ENCODE measurements at places on chromosomes 6 and 20. TPM values are rescaled to one million over a fixed set of nuclear protein-coding genes. Genes with fewer than 3 reads are reported as not detected.

HSPA1L gene
- polyA plus RNA-seq = 3.5 TPM

NUS1 gene
- polyA plus RNA-seq = 43.0 TPM

SLC35D3 gene
- 1.1 TPM for polyA plus RNA-seq

CCHCR1 gene
- polyA plus RNA-seq = 34.3 TPM

CALHM6 gene
- 3.1 TPM for polyA plus RNA-seq

FILIP1 gene
- polyA plus RNA-seq = 20.2 TPM

MC3R gene
- not detected for polyA plus RNA-seq

NRN1 gene
- 13.0 TPM for polyA plus RNA-seq

PPP1R3G gene
- 0.98 TPM for polyA plus RNA-seq

FOXC1 gene
- polyA plus RNA-seq = 0.91 TPM

SGK2 gene
- polyA plus RNA-seq = 11.2 TPM

DNA sequence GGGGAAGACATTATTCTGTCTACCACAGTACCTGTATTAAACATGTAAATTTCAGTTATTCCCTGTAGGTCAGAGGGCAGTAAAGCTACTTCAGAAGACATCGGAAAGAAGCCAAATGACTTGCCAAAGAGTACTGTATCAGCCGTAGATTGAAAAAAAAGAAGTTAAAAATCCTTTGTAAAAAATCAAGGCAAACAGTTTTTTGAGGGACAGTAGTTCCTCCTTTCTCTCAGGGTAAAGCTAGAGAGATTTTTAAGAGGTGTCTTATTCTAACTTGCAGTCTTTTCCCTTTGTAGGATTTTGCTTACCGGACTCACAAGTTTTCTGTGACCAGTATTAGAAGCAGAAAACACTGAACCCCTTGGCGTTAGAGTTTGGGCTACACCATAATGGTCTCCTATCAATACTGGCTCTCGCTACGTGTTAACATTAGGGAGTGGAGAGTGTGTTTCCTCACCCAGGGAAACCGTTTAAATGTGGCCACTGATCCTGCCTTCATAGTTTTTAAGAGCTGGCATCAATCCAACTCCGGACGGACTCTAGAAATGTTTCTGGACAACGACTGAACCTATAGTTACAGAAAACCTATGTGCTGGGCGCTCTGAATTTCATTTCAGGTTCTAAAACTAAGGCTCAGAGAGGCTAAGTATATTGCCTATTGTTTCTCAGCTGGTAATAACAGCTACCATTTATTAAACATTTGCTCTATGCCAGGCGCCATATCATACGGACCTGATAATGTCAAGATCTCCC lies 1.3 kb upstream of the ASXL1 start:
- DNase-seq = no peak

DNA sequence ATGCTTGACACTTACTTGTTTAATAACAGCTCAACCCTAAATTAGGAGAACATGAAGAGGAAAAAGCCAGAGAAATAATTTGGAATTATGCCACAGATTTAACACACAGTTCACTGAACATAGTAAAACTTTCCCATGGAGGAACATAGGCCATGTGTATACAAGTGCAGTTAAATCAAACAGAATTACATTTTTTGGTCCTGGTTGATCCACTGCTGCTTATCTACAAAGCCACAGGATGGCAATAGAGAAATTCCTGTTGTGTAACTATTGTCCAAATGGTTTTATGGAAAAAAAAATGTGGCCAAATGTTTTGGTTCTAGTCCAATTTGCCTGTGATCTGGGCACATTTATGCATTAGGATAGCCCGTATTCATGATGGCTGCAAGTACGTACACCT lies 136.8 kb downstream of the ALDH8A1 start:
- no peak for DNase-seq

GRCh38 chr6:15341311-15342001 lies 95.6 kb downstream of the JARID2 start:
- no peak for DNase-seq

- DNase-seq = no peak
Observed at GRCh38 chr6:154732538-154733182, 556 bp upstream of the SCAF8 start.

- DNase-seq = no peak
Observed at GRCh38 chr6:24394061-24394779, 8.5 kb upstream of the MRS2 start.

DNA sequence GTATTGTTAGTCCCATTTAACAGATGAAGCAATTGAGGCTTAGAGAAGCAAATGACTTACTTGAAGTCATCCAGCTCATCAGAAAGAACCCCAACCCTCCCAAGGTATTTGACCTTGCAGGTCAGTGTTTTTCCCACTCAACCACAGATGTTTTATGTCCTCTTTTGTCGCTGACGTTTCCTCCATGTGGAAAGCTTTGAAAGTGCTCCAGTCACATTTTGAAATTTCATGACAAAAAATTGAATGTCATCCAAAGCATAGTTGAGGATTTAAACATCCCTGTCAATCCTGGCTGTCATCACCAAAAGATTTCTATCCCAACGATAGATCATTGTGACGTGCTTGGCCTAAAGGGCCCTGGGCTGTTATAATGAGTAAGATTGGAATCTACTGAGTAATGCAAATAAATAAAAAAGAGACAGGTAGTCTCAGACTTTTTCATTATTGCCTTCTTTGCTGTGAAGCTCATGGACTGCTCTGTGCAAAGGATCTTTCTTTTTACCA lies 102.7 kb downstream of the TSHZ2 start:
- no peak for DNase-seq

DNA sequence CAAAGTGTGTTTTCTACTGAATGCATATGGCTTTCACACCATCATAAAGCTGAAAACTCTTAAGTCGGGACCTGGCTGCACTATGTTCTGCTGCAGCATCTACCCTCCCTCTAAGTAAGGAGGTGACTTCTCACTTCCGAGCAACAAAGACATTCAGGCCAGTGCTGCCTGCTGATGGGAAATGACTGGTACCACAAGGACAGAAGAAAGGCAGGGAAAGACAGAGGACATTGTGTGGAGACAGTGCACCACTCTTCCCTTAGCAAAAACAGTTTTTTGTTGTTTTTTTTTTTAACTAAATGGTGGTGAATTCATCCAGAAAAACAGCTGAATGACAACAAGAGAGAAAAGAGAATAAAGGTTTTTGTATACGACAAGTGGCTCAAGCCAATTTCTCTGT lies 81.5 kb downstream of the MAP7 start:
- no peak for DNase-seq

DNA sequence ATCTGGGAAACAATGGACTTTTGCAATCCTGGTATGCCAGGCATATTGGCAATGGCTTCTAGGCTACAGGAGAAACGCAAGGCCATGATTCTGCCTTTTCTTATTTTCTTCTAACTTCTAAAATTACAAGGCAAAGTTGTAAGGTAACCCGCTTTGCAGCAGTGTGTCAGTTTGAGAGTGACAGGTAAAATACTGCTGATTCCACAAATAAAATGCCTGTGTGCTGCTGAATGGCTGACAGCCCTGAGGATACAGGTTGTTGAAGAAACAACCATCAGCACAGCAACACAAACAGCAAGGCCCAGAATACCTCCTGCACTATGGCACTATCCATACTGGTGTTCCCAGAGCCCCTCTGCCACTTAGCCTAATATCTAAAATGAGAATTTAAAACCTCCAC lies 37.1 kb downstream of the SLC17A1 start:
- DNase-seq = no peak

DNA sequence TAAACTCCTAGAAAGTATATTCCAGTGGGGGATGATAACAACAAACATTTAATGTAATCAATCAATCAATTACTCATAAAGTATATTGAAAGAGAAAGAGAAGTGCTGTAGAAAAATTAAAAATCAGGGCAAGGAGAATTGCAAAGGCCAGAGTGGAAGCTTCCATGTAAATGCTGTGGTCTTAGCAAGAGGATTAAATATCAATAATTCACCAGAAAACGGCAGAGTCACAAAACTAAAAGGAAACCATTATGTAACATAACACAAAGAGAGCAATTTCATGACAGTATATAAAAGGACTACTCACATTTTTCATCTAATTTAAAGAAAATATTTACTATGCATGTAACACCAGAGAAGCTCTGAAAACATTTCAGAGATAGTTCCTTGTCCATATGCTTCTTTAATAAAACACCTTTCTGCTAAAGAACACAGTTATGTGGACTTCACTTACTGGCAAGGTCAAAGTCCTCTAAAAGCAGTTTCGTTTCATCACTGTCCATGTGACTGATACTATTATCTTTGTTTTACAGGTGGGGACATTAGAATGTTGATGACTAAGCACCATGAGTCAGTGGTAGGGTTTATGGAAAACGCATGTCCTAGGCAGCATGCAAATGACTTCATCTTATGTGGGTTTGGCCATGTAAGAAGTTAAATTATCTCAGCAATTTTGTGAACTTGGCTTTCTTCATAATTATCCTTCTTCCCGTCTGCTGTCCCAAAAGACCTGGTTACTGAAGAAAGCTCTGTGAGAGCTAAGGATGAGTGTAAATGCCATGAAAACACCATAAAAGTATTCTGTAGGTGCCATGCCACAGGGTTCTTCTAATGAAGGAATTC lies 185.8 kb upstream of the TENT5A start:
- DNase-seq = peak; percentile 20

GRCh38 chr20:62558779-62559178 lies 83.0 kb upstream of the GATA5 start:
- no peak for DNase-seq

DNA sequence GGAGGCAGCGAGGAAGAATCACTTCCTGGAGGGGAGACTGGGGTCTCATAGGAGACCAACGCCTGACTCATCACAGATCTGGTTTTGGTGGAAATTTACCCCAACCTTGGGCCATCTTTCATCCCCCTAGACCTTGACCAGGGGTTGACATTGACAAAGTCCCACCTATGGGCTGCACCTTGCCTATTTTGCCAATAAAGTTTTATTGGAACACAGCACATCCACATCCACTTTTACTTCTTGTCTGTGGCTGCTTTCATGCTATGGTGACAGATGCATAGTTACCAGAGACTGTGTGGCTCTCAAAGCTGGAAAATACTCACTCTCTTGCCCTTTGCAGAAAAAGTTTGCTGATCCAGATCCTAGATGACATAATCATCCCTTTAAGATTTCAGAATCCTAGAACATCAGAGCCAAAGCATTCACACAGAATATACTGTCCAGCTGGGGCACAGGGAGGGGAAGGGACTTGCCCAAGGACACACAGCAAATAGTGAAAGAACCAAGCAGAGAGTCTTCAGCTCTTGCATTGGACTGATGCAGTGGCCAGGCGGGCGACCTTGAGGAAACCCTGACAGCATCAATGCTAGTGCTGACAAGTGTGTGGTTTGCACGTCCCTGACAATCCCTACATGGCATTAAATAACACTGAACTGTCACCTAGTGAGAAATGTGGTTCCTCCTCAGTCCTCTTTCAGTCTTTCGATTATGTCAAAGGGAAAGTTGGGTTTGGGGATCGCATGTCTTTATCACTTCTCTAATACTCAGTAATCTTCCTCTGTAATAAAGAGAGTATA lies 41.2 kb downstream of the CD40 start:
- no peak for DNase-seq

- no peak for DNase-seq
Observed at GRCh38 chr6:68094070-68094469, 541.0 kb upstream of the ADGRB3 start.

- DNase-seq = no peak
Observed at GRCh38 chr6:118768904-118769325, 117.5 kb upstream of the CEP85L start.

DNA sequence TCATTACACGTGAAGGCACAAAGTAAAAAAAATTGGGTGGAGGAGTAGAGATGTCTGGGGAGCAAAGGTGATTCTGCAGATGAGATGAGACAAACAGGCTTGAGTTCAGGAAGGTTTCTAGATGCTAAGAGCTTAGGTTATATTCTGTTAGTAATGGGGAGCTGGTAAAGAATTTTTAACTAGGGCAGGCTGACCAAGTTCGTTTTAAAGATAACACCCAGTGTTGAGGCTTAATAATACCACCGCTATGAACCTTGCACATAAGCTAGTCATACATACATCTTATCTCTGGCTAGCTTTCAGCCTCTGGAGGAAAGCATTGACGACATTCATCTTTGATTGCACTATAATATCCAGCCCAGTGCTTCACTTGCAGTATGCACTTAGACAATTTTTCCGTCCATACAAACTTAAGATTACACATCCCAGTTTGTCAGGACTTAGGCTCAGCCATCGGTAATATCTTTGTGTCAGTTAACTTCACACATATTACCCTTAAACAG lies 12.1 kb downstream of the NHSL1 start:
- DNase-seq = no peak

- DNase-seq = no peak
Observed at GRCh38 chr6:37054171-37054570, 48.7 kb downstream of the FGD2 start.

GRCh38 chr20:17304774-17305173 lies 77.9 kb downstream of the PCSK2 start:
- no peak for DNase-seq

DNA sequence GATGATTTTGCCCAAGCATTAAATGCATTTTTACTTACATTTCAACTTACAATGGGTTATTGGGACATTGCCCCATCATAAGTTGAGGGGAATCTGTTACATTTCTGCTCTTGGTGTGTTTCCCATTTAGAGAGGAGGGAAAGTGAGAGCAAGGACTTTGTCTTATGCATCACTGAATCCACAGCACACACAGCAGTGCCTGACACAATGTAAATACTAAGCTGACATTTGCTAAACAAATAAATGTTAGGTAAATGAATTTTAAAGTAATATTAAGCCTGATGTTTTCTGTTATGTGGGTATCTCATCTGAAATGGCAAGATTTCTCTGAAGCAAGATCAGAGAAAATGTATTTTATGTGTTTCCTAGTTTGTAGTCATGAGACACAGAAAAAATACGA lies 143.6 kb upstream of the STXBP5 start:
- DNase-seq = no peak

DNA sequence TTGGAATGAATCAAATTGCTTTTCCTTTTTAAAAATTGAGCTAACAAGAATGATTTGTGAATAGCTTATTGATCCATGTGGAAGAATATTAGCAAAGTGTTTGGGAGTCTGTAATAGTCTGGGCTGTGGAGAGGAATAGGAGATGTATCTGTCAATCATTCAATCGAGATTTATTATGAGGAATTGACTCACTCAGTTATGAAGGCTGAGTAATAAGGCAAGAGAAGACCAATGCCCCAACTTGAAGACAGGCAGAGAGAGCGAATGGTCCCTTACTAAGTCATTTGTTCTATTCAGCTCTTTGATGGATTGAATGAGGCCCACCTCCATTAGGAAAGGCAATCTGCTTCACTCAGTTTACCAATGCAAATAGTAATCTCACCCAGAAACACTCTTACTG lies 403.0 kb downstream of the CD83 start:
- no peak for DNase-seq

Measured in right lung (tissue), 10 donors.